WTC11 (cell line): ENCODE measurements at places on chromosomes 5 and 9.

DNA sequence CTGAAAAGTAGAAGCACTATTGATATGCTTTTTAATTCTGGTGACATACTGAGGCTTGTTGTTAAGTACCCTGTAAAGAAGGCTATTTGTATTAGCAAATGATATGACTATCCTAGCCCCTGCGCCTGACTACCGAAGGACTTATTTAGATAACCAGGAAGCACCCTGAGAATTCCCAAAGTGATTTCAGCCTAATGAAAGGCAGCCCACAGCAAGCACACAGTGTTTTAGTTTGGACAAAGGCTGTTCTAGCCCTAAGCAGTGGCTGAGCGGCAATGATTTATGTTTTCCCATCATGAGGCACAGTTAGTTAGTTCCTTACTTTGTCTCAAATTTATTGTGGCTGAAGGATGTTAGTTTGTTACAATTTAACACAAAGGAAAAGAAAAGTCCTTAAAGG is 235.3 kb downstream of the KCTD16 start:
- no peak for DNase-seq

DNA sequence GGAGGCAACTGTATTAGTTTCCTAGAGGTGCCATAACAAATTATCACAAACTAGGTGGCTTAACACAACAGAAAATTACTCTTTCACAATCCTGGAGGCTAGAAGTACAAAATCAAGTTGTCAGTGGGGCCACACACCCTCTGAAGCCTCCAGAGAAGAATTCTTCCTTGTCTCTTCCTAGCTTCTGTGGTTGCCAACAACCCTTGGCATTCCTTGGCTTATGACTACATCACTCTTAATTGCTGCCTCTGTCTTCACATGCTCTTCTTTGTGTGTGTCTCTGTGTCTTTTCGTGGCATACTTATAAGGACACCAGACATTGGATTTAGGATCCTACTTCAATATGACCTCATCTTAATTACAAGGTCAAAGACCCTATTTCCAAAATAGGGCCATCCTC is 327.5 kb downstream of the CHSY3 start:
- DNase-seq, result no peak

- DNase-seq, result no peak
Measured at GRCh38 chr9:94867842-94868312, 141.4 kb downstream of the AOPEP start.

- DNase-seq, result peak; percentile 61
Measured at GRCh38 chr5:171667341-171668096, 118.1 kb upstream of the SMIM23 start.

DNA sequence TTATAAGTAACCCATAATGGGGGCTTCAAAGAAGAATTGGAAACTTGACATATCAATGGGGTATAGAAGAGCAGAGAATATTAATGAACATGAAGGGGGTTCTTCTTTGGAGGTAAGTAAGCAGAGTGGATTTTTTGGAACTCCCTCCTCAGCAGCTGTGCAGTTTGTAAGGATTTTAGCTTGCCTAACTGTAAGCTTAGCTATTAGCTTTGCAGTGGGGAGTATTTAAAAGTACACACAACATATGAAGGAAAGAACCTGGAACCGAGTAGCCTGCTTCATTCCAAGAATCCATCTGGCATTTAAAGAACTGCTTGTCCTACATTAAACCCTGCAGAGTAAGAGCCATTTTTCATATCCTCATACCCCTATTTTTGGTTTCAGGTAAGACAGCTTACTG is 2.2 kb upstream of the PBX3 start:
- DNase-seq, result no peak

DNA sequence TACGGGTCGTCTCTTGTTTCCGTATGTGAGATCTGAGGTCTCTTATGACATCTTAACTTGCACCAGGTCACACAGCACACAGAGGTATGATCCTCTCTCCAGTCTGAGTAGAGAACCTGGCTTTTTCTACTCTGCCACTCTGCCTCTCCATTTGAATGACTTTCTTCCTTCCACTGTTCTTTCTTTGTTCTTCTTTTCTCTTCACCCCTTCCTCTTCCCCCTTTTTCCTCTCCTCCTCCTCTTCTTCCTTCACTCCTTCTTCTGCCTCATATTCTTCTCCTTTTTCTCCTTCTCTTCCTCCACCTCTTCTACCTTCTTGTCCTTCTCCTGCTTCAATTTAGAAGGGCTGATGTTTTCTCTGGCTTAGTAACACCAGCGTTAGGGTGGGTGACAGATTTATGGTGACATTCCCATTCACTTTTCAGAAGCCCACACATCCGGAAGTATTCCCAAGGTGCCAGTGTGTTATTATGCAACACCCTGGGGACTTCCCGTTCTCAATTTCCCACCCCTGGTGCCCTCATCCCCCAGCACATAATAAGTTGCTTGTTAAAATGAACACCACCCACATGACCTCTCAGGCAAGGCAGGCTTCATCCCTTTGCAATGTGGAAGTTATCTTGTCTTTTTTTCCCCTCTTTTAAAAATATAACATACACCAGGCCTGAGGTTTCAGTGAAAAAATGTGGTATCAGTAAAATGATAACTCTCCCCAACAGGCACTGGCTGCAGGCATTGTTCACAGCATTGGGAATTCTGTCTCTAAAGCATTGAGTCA is 122.0 kb downstream of the PAPPA start:
- DNase-seq, result no peak

GRCh38 chr9:91395553-91396471 is 27.8 kb downstream of the NFIL3 start:
- no peak for DNase-seq

GRCh38 chr5:32428426-32428825 is 16.1 kb downstream of the ZFR start:
- no peak for DNase-seq

GRCh38 chr5:136014049-136015002 is 14.5 kb upstream of the TGFBI start:
- no peak for DNase-seq

GRCh38 chr9:79617395-79617794 is 45.6 kb downstream of the TLE4 start:
- DNase-seq, result no peak

DNA sequence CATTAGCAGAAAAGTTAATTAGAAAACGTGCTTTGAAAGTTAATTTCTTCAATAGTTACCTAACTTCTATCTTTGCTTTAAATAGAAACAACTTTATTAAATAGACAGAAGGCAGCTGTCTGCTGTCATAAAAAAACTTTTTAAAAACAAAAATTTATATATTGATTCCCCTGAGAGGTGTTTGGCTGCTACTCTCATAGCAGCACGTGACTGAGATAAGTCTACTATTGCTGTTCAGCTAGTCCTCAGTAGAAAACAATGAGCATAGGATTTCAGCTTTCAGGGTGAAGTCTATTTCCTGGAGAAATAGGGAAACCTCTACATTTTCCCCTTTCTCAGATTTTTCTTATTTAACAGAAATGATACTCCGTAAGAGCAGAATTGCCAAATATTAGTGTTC is 135.0 kb upstream of the FBN2 start:
- no peak for DNase-seq

GRCh38 chr5:139413963-139414362 is 10.1 kb upstream of the SPATA24 start:
- no peak for DNase-seq

DNA sequence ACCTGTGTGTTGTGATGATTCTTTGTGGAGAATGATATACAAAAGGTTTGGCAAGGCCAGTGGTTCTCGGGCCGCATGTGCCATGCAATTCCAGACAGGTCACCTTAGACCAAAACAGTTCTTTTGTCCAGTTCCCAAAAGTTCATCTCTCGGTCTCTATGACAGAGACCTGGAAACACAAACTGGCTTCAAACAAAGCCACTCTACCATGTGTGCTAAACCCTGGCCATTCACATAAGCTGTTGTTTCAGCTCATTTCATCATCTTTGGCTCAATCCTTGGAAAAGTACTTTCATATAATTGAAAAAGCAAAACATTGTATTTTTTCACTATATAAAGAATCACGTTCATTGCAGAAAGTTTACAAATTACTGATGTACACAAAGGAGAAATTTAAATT is 210.5 kb upstream of the SEMA6A start:
- DNase-seq, result no peak

GRCh38 chr5:96279801-96280542 is 153.1 kb downstream of the PCSK1 start:
- no peak for DNase-seq

GRCh38 chr5:7960142-7960541 is 91.2 kb downstream of the MTRR start:
- no peak for DNase-seq

DNA sequence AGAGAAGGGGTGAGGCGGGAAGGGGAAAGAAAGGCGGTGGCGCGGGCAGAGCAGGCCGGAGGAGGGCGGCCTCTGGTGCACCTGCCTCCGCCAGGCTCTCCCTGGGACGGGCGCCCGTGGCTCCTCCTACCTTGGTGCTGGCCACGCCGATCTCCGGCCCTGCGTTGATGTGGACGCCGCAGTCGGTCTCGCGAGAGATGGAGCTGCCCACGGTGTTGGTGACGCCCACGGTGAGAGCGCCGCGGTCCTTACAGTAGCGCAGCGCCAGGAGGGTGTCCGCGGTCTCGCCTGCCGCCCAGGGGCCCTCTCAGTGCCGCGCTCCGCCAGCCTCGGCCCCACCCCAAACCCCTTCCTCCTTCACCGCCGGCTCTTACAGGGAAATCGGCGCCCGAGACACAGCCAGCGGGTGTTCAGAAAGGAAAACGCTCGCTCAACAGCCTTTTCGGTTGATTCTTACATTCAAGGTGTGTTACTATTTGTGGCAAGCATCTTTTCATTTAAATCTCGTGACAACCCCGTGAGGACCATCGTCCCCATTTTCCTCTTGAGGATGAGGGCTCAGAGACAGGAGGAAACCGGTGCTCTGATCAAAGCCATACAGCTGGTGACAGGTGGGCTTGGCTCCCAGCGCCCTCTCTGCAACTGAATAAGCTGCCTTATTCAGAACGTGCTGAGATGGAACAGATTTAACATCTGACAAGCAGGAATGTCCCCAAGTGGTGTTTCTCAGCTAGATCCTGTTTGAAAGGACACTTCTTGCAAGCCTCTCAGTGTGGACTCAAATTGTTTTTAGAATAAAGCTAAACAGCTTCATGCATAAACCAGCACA is 22.0 kb upstream of the MAPK9 start:
- peak; percentile 69 for DNase-seq

GRCh38 chr9:15243081-15243480 is 63.9 kb downstream of the TTC39B start:
- DNase-seq, result no peak

DNA sequence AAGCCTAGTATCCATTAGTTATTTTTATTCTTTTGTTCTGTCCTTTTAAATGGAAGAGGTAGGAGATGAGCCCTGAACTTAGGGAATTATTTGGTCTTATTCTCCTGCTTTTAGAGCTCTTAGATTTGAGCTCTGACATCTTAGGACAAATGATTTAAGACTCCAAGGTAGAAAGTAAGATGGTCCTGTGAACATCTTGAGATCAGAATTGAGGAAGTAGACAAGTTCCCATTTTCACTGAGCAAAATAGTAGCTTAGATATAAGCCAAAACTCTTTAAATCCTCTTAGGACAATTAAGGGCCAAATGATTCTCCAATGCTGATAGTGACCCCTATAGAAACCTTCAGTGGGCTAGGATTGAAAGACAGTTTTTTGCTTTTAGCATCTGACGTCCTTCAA is 53.0 kb upstream of the RUSC2 start:
- no peak for DNase-seq

DNA sequence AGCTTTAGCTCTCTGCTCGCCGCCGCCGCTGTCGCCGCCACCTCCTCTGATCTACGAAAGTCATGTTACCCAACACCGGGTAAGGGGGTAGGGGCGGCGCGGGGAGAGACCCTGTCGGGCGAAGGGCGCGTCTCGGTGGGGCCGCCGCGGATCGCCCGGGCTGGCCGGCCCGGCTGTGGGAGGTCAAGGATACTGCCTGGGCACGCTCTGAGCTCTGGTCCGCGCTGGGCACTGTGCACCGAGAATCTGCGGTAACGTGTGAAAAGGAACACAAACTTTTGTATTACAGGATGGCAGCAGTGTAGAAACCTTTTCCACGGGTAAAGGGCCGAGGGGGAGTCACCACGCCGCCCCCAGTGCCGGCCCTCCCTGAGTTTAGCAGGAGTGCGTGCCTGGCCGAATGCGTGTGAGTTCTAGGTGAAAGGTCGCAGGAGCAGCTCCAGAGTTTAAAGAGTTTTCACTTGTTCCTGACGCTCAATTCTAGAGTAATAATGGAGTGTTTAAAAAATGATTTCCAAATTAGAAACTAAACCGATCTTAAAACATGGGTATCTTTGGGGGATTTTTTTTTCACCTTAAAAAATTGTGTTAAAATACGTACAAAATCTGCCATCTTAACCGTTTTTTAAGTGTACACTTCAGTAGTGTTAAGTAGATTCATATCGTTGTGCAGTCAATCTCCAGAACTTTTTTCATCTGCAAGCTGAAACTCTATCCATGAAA is at the start of gene HSDL2:
HSDL2 (plus strand) TSS at position 7 of the 723 bp plus-strand sequence; CDS start at position 63, 56 bp downstream.
- DNase-seq, result no peak

- DNase-seq, result no peak
Measured at GRCh38 chr5:158910782-158911692, 188.7 kb downstream of the EBF1 start.

- no peak for DNase-seq
Measured at GRCh38 chr9:130459941-130460669, 15.3 kb downstream of the ASS1 start.

GRCh38 chr9:137067860-137068538 is 2.4 kb downstream of the SAPCD2 start:
- peak; percentile 90 for DNase-seq

GRCh38 chr5:135457424-135458071 is 5.4 kb upstream of the TIFAB start:
- DNase-seq, result peak; percentile 88

GRCh38 chr9:111628411-111628810 is 2.7 kb upstream of the DNAJC25 start:
- DNase-seq, result no peak

DNA sequence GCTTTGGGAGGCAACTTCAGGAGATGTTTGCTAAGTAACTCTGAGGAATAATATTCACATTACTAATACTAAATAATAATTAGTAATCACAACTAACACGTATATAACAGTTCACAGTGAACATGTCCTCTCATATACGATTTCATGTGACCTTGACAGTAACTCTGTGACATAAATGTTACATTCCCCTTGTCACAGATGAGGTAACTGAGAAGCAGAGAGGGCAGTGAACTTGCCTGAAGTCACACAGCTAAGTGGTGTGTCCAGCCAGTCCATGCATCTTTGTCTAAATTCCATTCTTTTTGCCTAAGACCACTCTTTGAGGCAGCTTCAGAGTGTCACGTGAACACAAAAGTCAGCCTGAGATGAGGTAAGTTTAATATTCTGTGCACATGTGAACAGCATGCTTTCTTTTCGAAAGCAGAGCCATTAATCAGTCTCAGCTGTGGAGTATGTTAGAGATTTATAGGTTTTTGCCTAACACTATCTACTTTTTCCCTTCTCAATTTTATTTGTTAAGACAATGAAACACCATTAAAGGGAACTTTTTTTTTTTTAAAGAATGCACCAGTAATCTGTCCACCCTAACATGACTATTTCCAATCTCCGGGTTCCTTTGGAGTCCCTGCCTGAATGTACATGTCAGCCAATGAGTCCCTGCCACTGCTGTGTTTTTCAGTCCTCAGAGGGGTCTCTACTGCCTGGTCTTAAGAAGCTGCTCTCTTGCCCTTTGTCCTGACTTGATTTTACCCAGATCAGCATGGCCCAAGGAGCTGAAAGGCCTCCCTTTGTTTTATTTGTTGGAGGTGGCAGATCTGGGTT is 43.5 kb downstream of the SH3PXD2B start:
- DNase-seq, result no peak

GRCh38 chr9:113978725-113979342 is 99.3 kb downstream of the AMBP start:
- DNase-seq, result no peak
